ENCODE measurements at places on chromosomes 3 and 15. TPM values are rescaled to one million over a fixed set of nuclear protein-coding genes. Genes with fewer than 3 reads are reported as not detected.

DNA sequence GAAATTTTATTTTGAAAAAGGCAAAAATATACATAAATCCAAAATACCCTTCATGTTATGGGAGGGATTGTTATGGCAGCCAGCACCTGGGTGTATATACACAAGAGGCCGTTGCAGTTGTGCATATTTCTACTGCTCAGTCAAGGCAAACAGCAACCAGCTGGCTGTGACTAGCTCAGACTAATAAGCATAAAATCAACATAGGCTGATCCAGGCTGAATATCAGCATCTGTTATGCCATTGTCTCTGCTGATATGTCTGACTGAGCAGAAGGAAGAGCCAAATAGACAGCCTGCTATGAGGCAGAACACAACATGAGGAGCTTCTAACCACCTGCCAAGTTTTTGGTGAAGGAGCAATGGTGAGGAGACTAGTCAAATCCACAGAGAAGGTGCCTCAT, 457.5 kb upstream of the ALCAM start:
- DNase-seq: peak; percentile 33

DNA sequence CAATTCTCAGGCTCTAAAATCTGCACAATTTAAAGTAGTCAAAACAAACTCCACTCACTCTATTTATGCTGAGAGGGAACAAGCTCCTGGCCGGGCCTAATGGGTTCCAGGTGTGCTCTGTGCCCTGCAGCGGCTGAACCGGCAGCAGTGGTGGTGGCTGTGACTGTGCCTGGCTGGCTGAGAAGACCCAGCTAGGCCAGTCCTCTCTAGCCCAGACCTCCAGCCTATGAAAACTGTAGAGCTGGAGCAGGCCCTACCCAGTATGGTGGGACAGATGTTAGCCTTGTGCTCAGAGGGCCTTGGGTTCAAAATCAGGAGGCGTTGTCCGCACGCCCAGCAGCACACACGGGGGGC, 37.0 kb downstream of the EPHB3 start:
- no peak for DNase-seq

DNA sequence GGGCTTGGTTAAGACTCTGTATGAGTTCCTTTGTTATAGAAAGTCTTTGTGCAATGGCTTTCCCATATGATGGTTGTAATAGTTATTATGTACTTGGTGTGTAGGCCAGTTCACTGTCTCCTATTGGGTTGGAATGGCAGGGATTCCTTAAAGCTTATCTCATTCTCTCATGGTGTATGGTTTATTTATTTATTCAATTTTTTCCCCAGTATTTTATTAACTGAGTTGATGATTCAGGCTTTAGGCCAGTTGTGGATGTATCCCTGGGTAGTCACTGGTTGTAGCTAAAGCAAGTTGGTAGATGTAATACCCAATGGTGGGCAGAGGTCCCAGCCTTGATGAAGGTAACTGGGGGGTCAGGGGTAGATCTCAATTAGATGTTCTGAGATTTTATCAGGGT, 349.4 kb downstream of the DOCK3 start:
- DNase-seq: no peak

OR5H14 gene
- not detected for total RNA-seq

ARID3B gene
- 92.3 TPM for total RNA-seq

Measured in G401 (cell line).